ENCODE measurements at places on chromosomes 2 and 18.

GRCh38 chr2:129056309-129056958, 737.8 kb upstream of the HS6ST1 start:
- no peak for DNase-seq

- no peak for DNase-seq
Measured at GRCh38 chr2:220452561-220452960, 825.1 kb downstream of the SLC4A3 start.

DNA sequence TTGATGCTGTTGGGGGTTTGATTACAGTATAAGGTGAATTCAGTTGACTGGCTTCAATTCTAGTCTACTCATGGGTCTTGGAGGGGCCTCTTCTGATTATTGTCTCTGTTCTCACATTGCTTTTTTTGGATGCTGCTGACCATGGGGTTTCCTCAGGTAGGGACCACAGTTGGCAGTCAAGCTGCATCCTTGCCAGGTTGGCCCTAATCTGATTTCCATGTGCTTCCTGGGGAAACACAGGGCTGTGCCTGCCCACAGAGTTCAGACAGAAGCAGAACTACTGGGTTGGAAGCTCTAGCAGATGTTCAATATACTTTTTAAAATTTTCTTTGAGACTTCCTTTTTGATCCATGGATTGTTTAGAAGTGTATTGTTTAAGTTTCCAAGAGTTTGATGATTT, 227.3 kb downstream of the XIRP2 start:
- DNase-seq = no peak

GRCh38 chr2:240467149-240467642, 31.7 kb downstream of the GPC1 start:
- no peak for DNase-seq

DNA sequence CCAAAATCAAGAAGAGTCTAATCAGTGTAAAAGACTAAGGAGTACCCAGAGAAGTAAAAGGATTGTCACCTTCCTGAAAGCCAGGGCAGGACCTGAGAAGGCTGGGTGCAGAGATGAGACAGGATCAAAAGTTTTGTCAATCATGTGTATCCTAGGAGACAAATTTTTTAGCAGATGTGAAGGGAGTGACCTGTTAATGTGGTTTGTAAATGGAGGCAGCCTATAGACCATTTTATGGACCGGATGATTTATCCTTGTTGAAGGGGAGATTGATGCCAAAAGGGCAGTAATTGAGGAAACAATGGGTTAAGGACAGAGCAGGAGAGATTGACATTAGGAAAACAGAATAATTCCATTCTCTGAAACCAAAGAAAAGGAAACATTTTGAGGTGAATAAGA, 813 bp downstream of the NDC80 start:
- DNase-seq = peak; percentile 55

DNA sequence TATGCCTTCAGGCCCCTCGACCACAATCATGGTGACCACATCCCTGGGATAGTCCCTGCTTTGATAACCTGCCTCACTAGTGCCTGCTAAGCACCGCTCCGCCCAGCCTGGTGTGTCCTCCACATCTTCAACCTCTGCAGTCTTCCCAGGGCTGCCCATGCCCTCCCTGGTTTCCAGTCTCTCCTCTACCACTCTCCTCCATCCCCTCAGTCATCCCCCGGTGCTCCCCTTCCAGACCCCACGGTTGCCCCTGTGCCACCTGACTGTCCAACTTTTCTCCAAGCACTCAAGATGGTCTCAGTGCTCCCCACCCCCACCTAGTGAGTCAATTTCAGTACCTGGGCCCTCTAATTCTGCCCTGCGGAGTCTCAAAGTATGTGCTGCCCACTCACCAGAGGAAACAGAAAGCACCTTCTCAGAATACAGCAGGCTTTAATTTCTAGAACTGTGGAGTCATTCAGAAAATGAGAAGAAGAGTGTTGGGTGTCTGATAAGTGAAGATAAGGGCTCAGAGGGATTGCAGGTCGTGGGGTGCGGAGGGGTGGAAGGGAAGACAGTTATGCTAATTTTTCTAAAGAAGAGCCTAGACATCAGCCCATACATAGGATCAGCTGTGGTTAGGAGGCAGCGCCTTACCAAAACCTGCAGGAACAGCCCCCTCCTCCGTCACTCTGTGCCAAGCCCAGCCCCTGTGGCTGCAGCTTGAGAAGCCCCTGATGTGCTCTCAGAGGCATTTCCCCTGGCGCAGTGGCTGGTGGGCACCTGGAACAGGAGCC, 53.6 kb upstream of the CAB39 start:
- peak; percentile 99 for DNase-seq

- DNase-seq = peak; percentile 88
Measured at GRCh38 chr2:43169987-43170386, 56.4 kb downstream of the ZFP36L2 start.

- no peak for DNase-seq
Measured at GRCh38 chr2:39558906-39559305, 106.8 kb upstream of the TMEM178A start.

GRCh38 chr2:215883799-215884198, 129.6 kb downstream of the MREG start:
- DNase-seq = no peak

DNA sequence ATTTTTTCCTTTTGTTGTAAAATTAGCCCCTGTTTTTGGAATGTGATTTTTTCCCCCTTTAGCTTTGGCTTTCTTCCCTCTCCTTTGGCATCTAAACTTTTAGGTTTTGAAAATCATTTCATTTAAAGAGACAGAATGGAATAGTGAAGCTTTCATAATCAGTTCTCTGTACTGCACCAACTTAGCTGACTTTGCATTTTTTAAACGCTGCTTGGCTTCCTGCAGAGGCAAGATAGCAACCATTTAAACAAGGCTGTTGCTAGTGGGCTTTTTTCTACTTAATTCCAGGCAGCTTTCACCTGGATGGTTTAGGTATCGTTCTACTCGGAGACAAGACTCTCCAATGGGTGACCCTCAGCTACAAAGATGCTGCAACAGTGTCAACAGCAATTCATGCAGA, 267.9 kb upstream of the PKDCC start:
- peak; percentile 38 for DNase-seq

GRCh38 chr2:195662138-195662537, 5.1 kb downstream of the SLC39A10 start:
- DNase-seq = peak; percentile 85

GRCh38 chr2:28509361-28509760, 13.5 kb downstream of the PLB1 start:
- no peak for DNase-seq

GRCh38 chr2:237895544-237896506, 36.4 kb downstream of the RAMP1 start:
- no peak for DNase-seq

DNA sequence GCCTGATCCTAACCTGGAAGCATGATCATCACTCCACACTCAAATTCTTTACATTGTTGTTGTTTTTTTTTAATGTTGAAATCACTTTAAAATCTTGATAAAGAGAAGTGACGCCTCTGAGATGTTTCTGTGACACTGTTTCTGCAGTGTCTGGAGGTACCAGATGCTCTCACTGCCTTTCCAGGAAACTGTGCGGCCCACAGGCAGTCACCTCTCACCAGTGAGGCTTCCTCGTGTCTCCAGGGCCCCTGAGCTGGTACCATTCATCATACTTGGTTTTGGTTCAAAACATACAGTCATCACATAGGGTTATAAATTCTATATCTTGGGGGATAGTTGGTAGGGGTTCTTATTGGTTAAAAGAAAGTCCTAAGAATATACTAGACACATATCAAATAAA, 10.1 kb upstream of the ID2 start:
- DNase-seq = no peak

- no peak for DNase-seq
Measured at GRCh38 chr2:240164586-240164985, 24.1 kb upstream of the OTOS start.

- no peak for DNase-seq
Measured at GRCh38 chr2:212428681-212429478, 109.7 kb downstream of the ERBB4 start.

DNA sequence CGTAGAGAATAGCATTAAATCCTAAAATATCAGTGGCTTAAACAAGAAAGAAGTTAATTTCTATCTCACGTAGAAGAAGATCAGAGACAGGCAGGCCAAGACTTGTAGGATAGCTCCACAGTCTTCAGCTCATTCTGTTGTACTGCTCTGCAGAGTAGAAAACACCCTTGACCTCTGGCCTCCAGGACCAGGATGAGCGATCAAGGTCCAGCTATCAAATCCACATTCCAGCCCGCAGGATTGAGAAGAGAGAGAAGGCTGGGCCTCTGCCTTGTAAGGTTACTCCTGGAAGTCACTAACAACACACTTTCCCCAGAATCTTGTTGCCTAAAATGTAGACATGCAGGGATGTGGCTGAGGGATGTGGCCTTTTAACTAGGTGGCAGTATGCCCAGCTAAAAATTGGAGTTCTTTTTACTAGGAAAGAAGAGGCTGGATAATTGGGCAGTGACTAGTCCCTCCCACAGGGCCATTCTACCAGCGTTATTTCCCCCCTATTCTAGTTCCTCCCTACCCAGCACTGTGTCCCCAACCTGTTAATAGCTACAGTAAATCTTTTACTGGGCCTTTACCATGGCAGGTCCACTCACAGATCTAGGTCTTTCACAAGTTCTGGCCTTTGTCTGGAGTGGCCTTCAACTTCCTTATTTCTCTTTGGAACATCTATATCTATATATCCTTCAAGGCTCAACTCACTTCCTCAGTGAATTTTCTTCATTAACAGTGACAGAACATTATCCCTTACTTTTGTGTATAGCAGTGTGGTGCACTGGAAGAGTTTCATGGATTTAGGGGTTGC, 165.0 kb downstream of the DIS3L2 start:
- DNase-seq = peak; percentile 45

- DNase-seq = peak; percentile 51
Measured at GRCh38 chr18:3405713-3406112, 44.3 kb upstream of the TGIF1 start.

- peak; percentile 62 for DNase-seq
Measured at GRCh38 chr18:57397440-57398132, 37.6 kb upstream of the ONECUT2 start.

DNA sequence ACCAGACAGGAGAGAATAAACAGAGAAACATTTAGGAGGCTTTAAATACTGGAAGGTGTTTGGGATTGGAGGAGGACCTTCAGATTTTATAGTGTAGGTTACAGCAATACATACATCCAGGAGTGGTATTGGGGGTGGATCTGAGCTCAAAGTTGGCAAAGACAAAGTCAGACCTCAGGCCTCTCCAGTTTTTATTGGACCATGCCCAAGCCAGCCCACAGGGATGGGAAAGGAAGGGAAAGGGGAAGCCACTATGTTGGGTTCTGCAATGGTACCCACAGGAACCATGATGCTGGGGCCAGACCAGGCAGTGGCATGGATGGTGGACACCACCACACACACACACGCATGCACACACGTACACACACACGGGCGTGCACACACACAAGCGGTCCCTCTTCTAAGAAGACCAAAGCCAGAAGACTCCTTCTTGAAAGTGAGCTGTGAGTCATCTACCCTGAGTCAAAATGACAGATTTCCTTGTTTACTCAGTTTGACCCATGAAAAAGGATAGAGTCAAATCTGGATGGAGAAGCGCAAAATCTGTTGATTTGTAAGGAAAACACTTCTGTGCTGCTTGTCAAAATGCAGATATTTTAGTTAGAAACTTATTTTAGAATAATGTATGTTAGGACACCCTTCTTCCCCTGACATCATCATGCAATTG, 87.9 kb downstream of the TRABD2A start:
- DNase-seq = no peak

DNA sequence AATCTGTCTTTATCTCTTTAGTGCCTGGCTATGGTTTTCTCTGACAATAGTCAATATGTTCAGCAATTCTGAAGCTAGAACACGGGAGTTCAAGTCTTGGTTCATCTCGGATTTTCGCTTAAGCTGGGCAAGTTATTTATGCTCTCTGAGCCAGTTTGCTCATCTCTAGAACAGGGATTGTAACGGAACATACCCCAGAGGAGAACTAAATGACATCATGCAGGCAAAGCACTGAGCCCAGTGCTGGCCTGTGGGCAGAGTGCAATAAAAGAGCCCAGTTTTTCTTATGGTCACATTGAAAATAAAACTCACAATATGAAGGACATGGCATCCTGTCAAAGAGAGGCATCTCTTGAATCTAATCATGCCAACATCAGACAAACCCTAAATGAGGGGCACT, 143.9 kb downstream of the ZBTB7C start:
- no peak for DNase-seq

GRCh38 chr2:216842636-216843035, 17.2 kb downstream of the TNP1 start:
- DNase-seq = no peak

- DNase-seq = no peak
Measured at GRCh38 chr18:8176109-8176508, 433.1 kb upstream of the RAB12 start.

- DNase-seq = no peak
Measured at GRCh38 chr2:195319112-195319460, 337.9 kb upstream of the SLC39A10 start.

- DNase-seq = peak; percentile 25
Measured at GRCh38 chr2:134296301-134296700, 42.4 kb downstream of the MGAT5 start.

- no peak for DNase-seq
Measured at GRCh38 chr2:46117379-46117778, 179.8 kb upstream of the EPAS1 start.

- no peak for DNase-seq
Measured at GRCh38 chr2:42829671-42830440, 37.5 kb upstream of the HAAO start.

- DNase-seq = no peak
Measured at GRCh38 chr2:121021685-121022084, 263.3 kb downstream of the TFCP2L1 start.

DNA sequence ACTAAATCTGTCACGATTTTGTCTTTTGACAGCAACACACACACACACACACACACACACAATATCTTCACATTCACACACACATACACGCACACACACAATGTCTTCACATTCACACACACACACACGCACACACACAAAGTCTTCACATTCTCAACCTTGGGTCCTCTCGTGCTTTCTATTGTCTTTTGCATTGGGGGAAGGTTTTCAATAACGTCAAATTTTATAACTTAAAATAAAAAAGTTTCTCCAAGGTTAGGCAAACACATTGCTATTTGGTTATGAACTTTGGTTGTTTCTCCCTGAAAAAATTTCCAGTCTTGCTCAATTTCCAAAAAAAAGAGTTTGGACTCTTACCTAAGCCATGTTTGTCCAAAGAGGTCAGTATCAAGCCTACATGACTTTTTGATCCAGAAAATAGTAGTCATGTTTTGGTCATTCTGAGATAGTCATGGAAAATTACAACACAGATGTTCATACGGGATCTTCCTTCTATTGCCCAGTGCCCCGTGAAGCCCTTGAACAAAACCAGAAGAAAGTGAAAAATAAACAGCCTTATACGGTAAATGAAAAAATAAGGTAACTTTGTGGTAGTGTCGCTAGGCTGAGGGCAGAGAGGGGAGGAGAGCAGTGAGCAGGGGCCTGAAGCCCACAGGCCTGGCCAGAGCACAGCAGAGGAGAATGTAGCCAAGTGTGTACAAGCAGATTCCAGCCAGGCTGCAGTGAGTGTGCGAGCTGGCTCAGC, 542.8 kb upstream of the ID2 start:
- no peak for DNase-seq

All from OCI-M1 (cell line).